ENCODE measurements at places on chromosomes 1 and 21.

GRCh38 chr1:103447471-103447870 is 78.0 kb upstream of the RNPC3 start:
- DNase-seq: no peak

DNA sequence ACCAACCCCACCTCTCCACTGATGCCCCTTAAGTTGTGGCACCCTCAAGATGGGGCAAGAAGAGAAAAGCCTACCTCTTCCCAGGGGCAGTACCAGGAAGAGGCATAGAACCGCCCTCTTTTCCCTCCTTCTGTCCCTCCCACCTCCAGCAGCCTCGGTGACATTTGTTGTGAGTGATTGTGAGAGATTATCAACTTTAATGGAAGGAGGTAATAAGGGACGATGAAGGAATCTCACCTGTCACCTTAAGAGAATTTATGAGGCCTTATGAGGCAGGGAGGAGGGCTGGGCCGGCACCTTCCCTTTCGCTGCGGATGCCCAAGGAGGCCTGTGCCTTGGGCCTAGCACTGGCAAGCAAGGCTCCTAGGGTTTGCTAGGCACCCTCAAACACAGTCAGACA is 1.4 kb upstream of the ADGRB2 start:
- no peak for DNase-seq

DNA sequence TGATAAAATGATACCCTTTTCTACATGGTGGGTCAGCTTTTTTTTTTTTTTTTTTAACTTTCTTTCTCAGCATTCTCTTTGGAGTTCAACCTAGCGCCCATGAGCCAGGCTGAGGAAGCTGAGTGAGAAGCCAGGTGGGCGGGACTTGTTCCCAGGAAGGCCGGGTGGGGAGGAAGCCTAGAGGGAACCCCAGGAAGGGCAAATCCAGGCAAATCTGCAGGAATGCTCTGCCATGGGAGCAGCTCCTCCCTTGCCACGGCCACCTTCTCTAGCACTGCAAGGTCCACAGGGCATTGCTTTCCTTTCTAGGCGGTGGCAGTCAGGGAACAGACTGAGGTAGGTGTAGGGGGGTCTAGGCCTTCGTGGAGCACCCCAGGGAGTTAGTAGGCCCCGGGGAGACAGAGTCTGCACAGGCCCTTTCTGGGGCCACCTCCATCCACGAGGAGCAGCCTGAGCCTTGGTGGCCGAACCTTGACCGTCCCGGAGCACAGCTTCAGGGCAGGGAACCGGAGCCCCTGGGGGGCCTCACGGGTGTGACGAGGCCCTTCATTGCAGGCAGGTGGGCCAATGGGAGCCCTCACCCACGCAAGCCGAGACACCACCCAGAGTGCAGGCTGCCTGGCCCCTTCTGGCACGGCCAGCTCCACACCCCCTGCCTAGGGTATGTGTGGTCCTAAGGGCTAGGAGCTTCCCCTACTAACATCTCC is 18.2 kb upstream of the CCDC27 start:
- no peak for DNase-seq

DNA sequence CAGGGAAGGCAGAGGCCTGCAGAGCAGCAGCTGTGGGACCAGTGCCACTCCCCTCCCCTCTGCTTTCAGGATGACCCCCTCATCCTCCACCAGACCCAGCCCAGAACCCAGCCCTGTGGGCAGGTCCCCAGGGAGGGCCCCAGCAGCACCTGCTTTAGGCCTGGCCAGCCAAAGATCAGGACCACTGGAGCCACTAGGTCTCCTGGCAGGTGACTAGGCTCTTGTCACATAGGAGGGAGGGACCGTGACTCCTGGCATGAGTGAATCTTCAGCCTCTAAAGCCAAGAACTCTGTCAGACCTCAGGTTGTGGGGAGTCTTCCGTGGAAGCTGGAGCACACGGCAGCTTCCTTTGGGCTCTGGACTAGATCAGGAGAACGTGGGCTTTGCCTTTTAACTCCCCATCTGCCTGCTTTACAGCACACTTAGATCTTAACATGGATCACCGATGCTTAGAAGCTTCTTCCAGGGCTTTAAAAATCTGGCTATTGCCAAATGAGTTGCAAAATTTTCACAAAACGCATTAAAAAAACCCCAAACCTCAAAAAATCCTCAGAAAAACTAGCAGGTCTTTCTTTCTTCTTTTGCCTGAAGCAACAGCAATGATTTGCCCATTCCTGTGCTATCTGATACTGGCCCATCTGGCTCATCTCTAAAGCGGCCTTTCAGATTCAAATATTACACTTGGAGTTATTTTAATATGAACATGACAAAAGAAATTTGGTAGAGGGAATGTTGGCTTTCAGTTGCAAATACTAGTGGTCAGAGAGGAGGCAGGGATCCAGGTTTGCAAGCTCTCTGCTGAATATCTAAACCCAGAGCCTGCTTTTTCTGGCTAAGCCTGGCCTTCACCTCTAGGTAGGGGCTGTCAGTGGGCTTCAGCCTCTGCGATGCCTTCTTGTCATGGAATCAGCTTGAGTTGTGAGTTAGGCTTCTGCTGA is 235.2 kb downstream of the SDCCAG8 start:
- no peak for DNase-seq

DNA sequence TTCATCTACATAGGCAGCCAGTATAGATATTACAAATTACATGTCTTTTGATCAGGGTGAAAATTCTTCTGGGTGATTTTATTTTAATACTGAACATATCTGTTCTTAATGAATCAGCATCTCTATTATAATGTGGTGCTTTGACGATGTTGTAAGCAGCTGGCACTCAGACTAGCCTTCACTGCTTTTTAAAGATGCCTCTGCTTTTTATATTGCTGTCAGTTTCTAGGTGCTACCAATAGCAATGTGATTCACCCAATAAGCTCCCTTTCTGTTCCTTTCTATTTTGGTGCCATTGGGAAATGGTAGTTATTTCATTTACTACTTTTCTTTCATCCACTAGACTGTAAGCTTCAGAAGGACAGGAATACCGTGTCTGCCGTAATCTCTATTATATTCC is 11.1 kb upstream of the ANGPTL1 start:
- no peak for DNase-seq

- DNase-seq: no peak
Measured at GRCh38 chr1:53295295-53295694, 32.6 kb downstream of the LRP8 start.

DNA sequence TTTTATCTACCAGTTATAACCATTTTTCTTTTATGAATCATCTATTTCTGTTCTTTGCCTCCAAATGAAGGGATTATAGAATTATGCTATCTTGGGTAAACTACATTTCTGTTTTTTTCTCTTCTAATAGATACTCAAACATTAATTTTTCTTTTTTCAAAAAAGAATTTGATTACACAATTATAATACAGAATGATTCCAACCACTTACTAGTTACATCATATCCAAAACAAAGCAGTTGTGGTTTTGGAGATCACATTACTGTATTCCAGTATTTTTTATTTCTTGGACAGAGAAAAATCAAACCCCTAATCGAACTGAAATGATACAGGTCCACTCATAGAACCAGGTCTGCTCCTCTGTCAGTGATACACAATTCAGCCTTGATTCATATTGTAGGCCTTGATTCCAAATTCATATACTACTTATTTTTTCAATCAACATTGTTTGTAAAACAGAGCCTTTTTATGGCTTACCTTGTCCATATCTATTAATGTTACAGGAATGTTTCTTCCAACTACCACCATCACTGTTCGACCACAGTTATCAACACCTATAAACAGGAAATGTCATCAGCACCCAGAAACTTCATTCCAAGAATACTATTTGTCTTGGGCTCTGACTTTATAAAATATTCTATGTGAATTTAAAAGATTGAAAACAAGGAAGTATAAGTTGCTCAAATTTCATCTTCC is 43.2 kb downstream of the GDAP2 start:
- DNase-seq: no peak

- DNase-seq: no peak
Measured at GRCh38 chr21:17981060-17981740, 162.0 kb upstream of the C21orf91 start.
